ENCODE measurements at places on chromosomes 11 and 22.

GRCh38 chr11:32723332-32723731 is 71.1 kb downstream of the CCDC73 start:
- no peak for DNase-seq

- DNase-seq = no peak
These were observed 5.6 kb downstream of the CLDN5 start for GRCh38 chr22:19518635-19519034.

DNA sequence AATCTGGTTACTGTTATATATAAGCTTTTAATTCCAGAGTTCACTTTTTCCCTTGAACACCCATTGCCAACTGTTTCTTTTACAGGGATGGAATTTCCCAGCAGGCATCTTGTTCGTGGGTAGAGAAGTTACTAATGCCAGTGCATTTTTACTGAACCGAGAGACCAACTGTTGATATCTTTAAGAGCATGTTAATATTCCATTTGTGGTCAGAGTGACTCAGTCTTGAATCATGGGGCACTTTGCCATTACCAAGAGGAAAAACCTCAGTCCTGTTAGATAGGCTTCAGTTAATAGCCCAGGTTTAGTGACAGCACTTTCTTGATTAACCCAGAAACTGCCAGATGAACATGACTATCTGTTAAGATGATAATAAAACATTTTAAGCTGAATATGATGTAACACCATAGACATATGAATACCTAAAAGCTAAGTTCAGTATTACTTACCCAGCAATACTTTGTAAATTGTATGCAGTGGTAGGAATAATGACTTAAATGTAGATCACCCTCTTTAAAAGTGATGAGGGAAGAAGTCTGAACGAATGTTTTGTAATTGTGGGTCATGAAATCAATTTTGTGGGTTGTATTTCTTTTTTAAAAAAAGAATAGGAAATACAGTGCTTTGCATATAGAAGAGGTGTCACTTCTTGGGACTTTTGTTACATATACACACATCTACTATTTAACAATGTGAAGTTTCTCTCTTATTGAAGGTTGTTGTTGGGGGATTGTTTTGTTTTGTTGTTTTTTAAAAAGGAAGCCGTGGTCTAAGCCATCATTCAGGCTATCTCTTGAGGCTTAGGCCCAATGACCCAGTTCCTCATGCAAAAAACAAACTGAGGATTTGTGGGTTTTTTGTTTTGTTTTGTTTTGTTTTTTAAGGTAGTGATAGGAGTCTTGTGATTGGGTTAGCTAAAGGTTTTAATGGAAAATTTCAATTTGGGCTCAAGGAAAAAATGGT is 79.2 kb upstream of the GRIK4 start:
- no peak for DNase-seq

- DNase-seq = peak; percentile 15
These were observed 1236.4 kb downstream of the FAM181B start for GRCh38 chr11:81497202-81497804.

DNA sequence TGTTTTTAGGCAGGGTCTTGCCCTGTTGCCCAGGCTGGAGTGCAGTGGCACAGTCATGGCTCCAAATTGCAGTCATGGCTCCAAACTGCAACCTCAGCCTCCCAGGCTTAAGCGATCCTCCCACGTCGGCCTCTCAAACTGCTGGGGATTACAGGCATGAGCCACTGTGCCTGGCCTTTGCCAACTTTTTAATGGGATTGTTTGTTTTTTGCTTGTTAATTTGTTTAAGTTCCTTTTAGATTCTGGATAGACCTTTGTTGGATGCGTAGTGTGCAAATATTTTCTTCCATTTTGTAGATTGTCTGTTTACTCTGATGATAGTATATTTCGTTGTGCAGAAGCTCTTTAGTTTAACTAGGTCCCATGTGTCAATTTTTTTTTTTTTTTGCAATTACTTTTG is 10.0 kb upstream of the SCGB1D1 start:
- DNase-seq = no peak

DNA sequence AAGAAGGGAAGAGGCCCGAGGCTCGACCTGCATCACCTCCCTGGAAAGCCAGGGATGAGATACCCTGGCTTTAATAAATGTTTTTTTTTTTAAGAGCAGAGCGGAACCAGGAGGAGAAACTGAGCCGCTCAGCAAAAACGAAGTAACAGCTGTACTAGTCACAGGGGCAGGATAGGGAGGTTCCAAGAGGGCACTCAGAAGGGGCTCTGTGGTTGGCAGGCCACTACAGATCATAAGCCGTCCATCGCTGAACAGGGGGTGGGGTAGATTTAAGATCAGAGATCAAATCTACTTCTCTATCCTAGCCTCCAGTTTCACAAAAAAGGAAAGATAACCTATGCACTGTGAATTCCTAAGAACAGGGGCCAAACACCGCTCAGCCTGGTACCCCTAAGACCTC is 625 bp downstream of the EIF3D start:
- peak; percentile 49 for DNase-seq

- DNase-seq = no peak
These were observed 21.1 kb downstream of the MS4A6E start for GRCh38 chr11:60348116-60348515.

GRCh38 chr11:109794501-109794900 is 298.7 kb upstream of the ZC3H12C start:
- DNase-seq = no peak

DNA sequence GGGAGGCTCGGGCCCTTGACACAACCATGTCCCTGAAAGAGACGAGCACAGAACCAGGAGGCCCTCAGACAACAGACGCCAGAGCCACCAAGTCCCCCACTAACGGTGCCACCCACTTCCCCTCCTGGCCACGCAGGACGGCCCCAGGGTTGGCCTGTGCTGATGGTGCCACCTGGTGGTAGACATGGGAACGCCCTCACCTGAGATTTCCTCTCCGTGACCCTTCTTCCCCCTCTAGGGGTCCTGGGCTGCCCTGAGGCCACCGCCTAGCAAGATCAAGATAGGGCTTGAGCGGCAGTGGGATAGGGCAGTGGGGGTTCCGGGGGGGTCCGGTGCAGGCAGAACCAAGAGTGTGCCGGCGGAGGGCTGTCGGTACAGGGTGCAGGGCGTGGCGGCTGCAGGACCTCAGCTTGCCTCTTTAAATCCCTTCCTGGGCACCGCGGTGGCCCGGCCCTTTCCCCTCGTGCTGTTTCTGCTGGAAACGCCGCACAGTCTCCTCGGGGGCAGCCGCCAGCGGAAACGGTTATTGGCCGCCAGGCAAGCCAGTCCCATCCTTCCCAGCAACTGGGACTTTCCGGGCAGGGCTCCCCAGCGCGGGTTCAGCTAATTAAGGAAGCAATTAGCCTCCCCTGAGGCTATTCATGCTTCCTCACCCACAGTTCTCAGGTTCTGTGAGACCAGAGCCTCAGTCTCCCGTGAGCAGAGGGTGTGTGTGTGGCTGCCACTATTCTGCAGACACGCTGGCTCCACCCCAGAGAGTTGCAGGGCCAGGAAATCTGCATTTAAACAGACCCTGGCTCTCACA is 5.5 kb upstream of the NFAM1 start:
- peak; percentile 82 for DNase-seq

- peak; percentile 49 for DNase-seq
These were observed 94.1 kb downstream of the CACNA1I start for GRCh38 chr22:39664485-39665200.

DNA sequence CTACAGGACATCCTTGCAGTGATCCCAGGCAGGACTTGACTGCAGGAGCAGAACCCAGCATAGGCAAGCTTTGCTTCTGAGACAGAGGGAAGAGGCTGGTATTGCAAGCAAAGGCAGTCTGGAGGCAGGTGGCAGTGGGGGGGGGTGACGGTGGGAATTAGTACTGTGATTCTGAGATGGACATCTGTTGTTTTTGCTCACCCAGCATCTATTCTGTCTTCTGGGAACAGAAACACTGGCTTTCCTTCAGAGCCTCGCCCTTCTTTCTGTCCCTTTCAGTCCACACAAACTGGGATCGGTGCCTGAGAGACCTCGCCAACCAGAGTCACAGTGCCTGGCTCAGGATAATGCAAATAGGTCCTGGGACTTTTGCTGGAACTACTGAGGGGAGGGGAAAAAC is 31.2 kb upstream of the RASL10A start:
- no peak for DNase-seq

DNA sequence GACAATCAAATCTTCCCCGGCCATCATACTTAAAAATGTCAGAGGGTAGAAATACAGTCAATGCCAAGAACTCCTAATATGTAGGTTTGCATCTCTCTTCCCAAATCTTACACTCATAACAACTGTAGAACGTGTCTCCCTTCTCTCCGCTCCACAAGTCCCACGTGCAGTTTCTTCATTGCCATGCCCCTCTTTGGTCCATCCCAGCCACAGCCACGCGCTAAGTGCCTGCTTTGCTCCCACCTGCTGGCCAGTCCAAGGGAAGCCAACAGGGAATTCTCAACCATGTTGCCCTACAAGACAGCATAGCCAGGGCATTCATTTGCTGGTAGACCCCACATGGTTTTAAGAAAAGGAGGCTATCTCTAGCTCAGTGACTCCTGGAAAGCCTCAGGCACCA is 420.6 kb upstream of the ISX start:
- DNase-seq = no peak

DNA sequence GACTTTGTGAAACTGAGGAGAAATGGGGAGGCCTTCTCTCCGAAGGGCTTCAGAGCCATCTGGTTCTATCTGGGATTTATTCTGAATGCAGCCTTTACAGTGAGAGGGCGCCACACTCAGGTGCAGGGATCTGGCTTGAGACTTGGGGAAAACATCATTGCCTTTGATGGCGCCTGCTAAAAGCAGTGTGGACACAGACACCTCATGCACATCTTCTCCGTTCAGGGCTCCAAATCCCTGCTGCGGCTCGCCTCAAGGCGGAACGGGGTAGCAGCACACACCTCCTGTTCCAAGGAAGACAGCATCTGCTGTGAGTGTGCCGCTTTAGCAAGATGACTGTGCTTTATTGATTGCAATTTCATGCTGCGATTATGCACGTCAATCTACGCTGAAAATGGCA is 37.1 kb upstream of the OLFML1 start:
- no peak for DNase-seq

DNA sequence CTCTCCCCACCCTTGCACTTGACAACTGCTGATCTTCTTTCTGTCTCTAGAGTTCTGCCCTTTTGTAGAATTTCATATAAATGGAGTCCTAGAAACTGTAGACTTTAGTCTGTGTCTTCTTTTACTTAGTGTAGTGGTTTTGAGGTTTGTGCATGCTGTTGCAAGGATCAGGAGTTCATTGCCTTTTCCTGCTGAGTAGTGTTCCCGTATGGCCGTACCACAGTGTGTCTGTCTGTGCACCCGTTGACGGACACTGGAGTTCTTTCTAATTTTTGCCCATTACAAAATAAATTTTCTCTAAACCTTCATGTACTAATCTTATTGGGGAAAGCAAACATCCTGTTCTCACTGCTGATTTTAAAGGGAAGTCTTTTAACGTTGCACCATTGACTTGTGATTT is 138.1 kb downstream of the TBC1D22A start:
- DNase-seq = no peak

DNA sequence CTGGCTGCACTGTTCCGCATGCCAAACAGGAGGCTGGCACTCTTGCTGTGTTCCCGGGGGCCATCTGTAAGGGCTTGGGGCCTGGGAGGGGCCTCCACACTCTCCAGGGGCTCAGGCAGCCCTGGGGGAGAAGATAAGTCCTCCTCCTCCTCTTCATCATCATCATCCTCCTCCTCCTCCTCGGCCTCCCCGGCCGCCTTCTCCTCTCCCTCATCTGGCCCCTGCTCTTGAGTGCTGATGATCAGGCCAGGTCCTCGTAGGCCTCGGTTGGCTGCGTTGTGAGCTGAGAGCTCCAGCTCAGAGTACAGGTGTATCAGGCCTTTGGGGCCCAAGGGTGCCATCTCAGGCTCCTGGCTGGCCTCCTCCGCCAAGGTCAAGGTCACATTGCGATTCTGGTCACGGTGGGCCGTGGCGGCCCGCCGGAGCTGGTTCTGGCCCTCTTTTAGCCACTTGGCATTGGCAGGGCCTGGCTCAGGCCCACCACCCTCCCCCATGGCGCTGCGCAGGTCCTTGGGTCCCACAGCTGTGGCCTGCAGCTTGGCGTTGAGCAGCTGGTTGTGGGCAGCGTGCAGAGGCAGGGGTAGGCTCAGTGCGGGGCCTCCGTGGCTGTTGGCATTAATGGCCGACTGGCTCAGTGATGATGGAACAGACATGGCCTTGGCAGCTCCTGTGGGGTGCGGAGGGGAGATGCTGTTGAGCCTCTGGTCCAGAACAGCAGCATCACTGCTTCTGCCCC is 8.0 kb downstream of the APBB1 start:
- DNase-seq = no peak

DNA sequence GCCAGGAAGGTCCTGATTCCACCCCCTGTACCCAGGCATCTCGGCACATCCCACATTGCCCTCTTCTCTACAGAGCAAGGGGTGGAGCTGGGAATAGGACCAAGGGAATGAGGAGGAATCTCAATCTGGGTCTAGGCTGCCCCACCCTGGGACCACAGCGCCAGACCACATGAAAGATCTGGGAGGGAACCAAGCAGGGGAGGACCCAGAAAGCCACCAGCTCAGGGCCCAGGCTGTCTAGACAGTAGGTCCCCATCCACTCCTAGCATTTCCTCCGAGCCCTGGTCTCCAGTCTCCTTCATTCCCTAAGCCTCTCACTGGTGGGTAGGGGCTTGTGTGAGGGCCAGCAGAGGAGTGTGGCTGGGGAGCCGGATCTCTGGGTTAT is 11.6 kb downstream of the PHLDB1 start:
- DNase-seq = no peak

DNA sequence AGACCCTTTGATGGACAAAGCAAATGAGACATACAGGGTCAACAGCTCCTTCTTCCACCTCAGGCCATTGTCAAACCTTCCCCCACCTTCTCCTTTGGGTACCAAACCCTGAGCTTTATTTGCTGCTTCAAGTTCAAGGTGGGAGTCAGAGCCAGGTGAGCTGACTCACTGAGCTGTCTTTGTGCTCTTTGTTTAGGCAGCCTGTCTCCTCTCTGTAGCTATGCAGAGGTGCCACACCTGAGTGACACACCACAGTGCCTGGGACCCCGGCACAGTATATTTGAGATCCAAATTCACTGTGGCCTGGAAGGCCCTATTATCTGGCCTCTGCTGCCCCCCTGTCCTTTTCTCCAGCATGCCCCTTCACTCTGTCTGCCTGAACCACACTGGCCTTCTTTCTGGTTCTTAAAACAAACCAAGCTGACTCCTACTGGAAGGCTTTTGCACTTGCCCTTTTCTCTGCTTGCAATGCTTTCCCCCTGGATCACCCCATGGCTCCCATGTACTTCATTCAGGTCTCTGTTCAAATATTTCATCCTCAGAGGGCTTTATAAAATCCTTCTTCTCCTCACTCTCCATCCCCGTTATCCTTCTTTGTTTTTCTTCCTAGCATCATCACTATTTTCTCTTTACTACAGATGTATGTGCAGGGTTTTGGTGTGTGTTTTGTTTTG is 16.1 kb downstream of the LMO2 start:
- DNase-seq = no peak

GRCh38 chr11:102457865-102458264 is 5.3 kb upstream of the TMEM123 start:
- DNase-seq = no peak

Data from SK-N-SH (cell line).